ENCODE measurements at places on chromosomes 2 and 18.

GRCh38 chr18:66731890-66732289 is 128.0 kb upstream of the CDH19 start:
- no peak for DNase-seq

DNA sequence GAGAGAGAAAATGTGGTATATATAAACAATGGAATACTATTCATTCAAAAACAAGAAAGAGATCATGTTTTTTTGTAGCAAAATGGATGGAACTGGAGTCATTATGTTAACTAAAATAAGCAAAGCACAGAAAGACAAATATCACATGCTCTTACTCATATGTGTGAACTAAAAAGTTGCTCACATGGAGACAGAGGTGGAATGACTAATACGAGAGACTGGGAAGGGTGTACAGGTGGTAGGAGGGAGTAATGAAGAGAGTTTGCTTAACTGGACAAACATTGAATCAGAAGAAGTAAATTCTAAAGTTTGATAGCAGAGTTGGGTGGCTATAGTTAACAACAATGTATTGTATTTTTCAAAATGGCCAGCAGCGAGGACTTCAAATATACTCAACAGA is 1080.7 kb upstream of the CHAC2 start:
- no peak for DNase-seq

DNA sequence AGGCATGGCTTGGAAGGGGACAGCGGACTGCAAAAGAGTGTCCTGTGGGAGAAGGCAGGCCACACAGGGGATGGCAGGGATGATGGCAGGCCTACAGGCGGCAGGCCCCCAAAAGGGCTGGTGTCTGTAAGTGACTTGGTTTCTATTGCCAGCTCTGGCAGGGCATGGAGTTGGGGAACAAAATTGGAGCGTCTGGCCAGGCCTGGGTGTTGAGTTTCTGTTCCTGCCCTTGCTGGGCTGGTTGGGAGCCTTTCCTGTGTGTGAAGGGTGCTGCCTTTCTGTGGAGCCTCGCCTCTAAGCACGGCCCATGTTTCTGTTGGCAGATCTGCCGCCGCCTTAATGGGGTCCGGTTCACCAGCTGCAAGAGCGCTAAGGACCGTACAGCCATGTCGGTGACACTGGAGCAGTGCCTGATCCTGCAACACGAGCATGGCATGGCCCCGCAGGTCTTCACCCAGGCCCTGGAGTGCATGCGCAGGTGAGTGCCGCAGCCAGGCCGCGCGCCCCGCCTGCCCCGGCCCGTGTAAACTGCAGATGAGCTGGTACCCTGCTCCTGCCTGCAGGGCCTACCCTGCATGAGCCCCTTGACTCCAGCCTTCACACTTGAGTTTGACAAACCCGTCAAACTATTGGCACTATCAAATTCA is 31.5 kb downstream of the COA5 start:
- DNase-seq, result no peak

GRCh38 chr2:196249171-196249570 is 77.8 kb upstream of the STK17B start:
- no peak for DNase-seq

DNA sequence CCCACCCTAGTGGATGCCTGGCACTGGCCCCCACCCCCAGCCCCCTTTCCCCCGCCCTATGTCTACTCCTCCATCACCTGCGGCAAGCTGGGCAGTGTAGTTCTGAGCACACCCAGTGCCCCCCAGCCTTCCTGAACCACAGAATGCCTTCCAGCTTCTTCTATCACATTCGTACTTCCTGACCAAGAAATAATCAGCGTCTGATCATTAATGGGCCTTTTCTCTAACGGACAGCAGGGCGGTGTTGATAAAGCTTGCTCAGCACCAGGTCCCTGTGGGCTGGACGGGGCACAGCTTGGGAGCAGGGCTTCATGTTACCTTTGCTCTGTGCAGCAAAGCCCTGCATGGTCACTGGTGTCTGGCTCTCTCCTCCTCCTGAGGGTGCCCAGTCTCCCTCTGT is 15.4 kb downstream of the UXS1 start:
- DNase-seq, result no peak

DNA sequence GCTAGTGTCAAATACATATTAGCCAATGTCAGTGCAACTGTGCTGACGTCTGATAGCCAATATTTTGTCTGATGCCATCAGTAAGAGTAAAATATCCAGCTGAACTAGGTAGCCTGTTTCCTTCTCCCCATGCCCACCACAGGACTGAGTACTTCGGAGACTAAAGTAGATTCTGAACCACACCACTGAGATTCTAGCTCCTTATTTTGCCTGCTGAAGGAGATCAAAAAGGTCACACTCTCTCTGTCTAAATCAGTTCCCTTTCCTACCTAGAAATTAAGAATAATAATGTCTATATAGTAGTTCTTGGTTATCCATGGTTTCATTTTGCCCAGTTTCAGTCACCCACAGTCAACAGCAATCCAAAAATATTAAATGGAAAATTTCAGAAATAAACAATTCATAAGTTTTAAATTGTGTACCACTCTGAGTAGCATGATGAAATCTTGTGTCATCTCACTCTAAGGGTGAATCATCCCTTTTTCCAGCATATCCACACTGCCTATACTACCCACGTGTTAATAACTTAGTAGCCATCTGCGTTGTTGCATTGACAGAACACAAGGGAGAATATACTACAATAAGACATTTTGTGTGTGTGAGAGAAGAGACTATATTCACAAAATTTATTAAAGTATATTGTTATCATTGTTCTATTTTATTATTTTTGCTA is 1043.3 kb upstream of the PIK3C3 start:
- DNase-seq, result no peak

GRCh38 chr18:9055185-9055584 is 47.3 kb upstream of the NDUFV2 start:
- no peak for DNase-seq

GRCh38 chr2:241989074-241989473 is 119.5 kb downstream of the RTP5 start:
- no peak for DNase-seq

GRCh38 chr2:187168720-187169713 is 279.0 kb downstream of the CALCRL start:
- no peak for DNase-seq

DNA sequence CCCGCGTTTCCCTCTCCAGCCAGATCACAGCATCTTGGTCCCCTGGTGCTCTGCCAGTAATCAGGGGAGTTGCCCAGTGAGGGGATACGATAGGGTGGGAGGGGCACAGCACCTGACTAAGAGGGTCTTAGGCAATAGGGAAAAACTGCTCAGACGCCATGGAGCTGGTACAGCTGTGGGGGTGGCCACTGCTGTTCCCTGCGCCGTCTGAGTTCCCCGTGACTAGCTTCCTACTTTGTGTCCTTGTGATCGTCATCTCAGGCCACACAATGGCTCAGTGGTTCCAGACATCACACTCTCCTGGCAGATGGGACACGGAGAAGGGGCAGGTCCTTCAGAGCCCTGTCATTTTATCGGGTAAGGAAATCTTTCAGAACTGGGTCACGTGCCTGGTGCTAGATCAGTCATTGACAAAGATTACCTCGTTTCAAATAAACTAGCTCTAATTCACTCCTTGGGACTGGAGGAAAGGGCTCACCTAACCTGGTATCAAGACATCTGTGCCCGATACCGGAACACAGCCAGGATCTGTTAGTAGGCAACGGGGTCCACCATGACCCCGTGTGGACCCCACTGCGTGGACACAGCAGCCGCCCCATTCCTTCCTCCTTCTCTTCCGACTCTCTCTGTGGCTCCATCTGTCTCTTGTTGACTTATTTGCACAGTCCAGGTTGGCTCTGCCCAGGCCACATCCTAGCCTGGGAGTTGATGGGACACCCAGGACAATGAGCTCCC is 101.6 kb downstream of the PTGR3 start:
- DNase-seq, result no peak

- peak; percentile 32 for DNase-seq
Measured at GRCh38 chr2:8298783-8299182, 383.1 kb upstream of the ID2 start.

DNA sequence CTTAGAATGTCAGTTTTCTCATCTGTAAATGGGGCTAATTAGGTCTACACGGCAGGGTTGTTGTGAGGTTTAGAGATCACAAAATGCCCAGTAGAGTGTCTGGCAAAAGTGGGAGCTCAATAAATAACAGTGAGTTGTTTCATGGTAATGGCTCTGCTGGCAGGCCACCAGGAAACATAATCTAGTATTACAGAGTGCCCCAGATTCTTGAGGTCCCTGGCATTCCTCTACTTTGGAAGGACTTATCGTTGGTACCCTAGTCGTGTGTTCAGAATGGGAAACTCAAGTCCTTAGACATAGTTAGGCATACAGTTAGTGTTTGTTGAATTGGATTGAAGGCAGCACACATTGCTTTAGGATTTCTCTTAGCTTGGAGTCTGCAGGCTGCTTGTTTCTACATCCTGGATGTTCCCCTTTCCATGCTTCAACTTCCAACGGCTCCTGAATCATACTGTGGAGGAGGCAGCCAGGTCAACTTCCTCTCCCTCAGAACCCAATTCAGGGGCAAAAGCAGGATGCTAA is 161.5 kb upstream of the FOSL2 start:
- DNase-seq, result no peak

GRCh38 chr2:116718451-116718850 is 1096.0 kb upstream of the DDX18 start:
- no peak for DNase-seq

GRCh38 chr2:42504364-42505230 is 10.8 kb upstream of the KCNG3 start:
- DNase-seq, result no peak

DNA sequence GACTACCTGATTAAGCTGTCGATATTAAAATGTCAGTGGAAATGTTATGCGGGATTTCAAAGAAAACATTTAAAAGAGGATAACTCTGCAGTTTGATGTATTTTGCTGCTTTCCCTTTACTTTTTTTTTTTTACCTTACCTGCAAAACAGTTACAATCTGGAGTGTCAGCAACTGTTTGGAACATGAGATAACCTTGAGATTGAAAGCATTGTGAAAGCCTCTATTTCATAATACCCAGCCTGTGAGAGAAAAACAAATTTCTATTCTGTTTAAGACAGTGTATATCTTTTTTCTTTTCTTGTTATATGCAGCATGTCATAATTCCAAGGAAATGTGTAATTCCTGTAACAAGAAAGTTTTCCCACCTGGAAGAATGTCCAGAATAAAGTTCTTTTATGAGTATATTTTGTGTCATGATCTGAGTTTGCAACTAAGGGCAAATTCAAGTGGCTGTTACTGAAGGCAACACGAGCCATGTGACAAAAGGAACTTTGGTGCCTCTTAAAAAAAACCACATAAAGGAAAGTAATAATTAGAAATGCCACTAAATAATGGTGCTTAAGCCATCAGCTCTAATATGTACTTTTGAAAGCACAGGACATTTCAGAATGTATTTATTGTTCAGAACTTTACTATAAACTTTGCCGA is 297.0 kb upstream of the DSEL start:
- no peak for DNase-seq

DNA sequence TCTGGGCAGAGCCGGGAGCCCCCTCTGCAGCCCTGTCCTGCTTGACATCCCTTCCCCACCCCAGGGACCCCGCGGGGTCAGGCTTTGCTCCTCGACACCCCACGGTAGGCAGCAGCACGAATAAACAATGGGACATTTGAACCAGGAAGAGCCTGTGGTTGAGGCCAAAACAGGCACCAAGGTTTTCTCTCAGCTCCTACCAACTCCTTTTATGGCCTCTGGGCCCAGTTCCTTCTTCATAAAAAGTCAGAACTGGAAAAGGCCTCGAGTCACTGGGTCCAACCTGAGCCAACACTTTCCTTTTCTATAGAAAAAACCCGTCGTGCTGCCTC is 20.6 kb downstream of the TEX44 start:
- DNase-seq, result no peak

GRCh38 chr18:69843015-69843414 is 104.7 kb downstream of the CD226 start:
- DNase-seq, result no peak

DNA sequence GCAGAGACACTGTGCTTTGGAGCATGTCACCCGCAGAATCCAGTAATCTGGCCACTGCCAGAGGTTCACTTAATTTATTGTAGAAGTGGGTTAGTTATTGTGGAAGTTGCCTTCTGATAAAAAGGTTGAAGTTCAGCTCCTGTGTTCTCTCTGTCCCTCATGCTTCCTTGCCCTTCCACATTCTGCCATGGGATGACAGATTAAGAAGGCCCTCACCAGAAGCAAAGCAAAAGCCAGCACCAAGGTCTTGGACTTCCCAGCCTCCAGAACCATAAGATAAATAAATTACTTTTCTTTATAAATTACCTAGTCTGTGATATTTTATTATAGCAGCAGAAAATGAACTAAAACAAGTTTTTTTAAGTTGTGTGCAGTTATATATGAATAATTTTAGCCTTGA is 145.0 kb upstream of the SH3BP4 start:
- no peak for DNase-seq

GRCh38 chr2:162242586-162243280 is 512 bp downstream of the FAP start:
- no peak for DNase-seq

- DNase-seq, result no peak
Measured at GRCh38 chr2:48080534-48081316, 174.4 kb upstream of the FBXO11 start.

DNA sequence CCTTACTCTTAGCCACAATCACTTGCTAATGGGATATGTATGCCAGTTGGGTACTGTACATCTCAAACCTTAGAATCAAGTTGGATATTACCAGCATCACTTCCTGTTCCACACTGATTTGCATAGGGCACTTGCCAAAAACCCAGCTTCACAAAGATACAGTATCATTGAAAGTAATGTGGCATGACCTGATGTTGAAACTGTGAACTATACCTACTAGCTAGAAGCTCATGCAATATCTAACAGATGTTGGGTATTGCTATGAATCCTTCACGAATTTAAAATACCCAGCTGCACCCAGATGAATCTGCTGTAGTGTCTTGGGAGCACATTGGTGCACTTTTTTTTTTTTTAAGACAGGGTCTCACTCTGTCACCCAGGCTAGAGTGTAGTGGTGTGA is 6.5 kb upstream of the STAMBP start:
- DNase-seq, result no peak

GRCh38 chr2:236337465-236338325 is 73.5 kb upstream of the ASB18 start:
- no peak for DNase-seq

DNA sequence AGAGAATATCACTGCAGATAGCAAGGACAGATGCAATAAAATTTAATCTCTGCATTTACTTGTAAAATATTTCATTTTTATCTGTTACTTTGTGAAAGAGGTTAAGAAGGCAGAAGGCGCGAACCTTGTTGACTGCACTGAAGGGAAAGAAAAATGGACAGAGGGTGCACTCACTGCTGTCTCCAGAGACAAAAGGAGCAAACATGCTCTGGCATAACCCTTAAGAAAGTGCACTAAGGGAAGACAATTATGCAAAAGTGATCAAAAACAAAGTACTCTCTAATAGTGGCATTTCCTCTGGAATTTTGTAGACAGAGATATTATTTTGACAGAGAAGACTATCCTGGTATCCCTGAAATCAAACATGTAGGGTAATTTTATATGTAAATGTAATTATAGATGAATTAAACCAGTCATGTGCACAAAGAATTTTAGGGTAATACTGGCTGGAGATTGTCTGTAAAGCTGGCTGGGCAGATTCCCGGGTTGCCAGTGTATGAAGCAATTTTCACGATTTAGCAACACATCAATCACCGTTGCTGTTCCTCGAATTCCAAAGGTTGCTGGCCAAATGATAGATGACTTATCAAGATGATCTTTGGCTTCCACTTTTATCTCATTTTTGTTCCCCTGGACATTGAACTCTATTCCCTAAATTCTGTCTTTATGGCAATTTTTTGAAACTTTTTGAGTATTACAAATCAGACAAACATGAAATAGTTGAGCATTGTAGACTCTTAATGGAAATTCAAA is 1176.9 kb downstream of the SUCLG1 start:
- DNase-seq, result no peak

All from CD4-positive, alpha-beta T cell treated with Interferon alpha-2 for 1 hour (primary cell).